ENCODE measurements at places on chromosomes 4 and X. TPM values are rescaled to one million over a fixed set of nuclear protein-coding genes. Genes with fewer than 3 reads are reported as not detected.

RBM46 gene
- not detected for total RNA-seq

TMSB15B gene
- total RNA-seq = 6.2 TPM

USP51 gene
- total RNA-seq = 1.6 TPM

NLGN4X gene
- total RNA-seq = not detected

GC gene
- not detected for total RNA-seq

DNA sequence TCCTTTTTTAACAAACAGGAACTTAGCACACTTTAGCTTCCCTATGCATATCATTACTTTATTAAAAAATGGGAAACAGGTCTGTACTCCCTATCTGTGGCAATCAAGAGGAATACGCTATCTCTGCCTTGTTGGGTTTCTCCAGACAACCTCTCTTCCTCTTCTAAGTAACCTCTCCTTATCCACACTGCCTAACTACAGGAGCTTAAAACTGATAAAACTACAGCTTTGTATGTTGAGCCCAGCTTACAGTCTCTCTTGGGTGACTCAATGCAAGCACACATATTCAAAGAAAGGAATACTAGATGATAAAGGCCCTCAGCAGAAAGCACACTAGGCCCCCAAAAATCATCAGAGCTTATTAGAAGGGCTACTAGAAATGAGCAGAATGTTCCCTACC lies 8.9 kb downstream of the NUP62CL start:
- H3K27ac ChIP-seq = no peak overlapping the region
- H3K4me3 ChIP-seq = no peak overlapping the region
- H3K4me1 ChIP-seq = no peaks in the 10 kb centered on the region
- H3K36me3 ChIP-seq = no peaks in the 10 kb centered on the region

DNA sequence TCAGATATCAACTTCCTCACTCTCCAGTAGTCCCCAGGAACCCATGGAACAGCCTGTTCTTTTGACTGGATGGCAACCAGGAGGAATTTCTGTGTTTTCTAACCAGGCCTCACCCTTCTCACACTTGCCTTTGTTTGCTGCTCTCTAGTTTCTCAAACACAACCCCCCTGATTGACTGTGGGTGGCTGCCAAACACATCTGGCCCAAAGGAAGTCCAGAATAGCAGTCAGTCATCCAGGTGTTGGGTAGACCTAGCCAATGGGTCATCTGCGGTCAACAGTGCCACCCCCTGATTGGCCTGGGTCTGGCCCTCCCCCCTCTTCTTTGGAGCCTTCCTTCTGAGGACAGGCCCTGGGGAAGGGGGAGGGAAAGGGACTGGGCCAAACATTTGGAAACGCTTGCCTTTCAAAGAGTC lies 53.7 kb downstream of the MSX1 start:
- H3K4me1 ChIP-seq = no peaks in the 10 kb centered on the region
- H3K4me3 ChIP-seq = no peak overlapping the region
- no peaks in the 10 kb centered on the region for H3K27me3 ChIP-seq
- no peak overlapping the region for H3K27ac ChIP-seq

DNA sequence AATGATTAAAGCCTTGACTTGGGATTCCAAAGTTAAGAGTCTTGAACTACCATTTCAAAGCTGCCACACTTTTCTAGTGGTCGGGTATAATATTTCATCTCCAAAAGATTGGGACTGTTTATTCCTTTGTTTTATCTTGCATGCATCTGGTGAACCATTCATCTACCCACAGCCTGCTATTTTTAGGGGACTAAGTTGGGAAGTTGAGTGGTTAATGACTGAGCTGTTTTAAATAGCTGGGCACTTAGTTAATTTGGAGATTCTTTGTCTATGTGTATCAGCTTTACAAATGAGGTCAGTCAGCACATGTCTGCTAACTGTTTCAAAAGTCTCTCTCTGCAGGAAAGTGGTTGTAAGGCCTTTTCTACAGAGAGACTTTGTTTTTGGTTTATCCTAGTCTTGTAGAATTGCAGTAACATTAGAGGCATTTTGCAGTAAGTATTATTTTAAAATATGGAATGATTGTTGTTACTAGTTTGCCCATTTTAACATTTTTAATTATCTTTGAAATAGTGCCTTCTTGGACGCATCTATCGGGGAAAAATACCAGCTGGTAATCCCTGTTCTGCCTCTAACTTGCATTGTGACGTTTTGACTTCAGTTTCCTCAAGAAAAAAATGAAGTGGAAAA lies 8.2 kb downstream of the BMP2K start:
- no peaks in the 10 kb centered on the region for H3K36me3 ChIP-seq
- H3K4me3 ChIP-seq = no peak overlapping the region
- H3K27ac ChIP-seq = no peak overlapping the region
- H3K4me1 ChIP-seq = peaks cover 3% of the 10 kb centered on the region
